ENCODE measurements at places on chromosomes 1 and 21. TPM values are rescaled to one million over a fixed set of nuclear protein-coding genes. Genes with fewer than 3 reads are reported as not detected.

DNA sequence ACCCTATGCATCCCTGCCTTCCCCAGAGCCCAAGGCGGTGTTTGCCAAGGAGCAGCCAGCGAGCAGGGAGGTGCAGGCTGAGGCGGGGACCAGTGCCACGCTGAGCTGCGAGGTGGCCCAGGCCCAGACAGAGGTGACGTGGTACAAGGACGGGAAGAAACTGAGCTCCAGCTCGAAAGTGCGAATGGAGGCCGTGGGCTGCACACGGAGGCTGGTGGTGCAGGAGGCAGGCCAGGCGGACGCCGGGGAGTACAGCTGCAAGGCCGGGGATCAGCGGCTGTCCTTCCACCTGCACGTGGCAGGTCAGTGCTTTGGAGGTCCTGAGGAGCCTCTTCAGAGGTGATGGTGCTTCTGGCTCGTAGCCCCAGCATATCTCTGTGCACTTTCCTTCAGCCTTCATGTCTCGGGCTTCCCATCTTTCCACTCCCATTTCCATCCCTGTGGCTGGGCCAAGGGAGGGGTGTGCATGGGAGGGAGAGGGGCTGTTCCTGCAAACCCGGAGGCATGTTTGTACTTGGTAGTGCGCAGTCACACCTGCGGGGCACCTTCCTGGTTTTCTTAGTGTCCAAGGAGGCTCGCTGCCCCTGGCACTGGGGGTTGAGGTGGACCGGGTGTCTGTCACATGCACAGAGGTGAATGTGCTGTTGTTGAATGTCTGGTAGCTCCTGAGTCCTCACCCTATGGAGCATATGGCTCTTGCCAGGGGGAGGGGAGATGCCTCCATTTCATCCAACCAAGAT, 56.4 kb downstream of the OBSCN start:
- DNase-seq = no peak

DNA sequence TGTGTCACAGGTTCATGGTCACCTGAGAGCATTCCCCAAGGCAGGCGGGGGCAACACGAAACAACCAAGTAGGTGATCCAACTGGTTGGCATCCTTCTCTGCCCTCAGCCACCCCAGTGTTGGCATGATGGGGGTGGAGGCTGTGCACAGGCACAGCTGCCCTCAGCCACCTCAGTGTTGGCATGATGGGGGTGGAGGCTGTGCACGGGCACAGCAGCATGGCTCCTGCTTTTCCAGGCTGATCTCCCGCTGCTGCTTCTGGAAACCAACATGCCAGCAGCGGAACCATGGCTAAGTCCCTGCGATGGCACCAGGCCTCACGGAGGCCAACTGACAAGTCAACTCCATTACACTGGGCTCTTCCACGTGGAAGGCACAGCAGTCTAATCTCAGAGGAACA, 447.8 kb downstream of the PTPRU start:
- no peak for DNase-seq

DNA sequence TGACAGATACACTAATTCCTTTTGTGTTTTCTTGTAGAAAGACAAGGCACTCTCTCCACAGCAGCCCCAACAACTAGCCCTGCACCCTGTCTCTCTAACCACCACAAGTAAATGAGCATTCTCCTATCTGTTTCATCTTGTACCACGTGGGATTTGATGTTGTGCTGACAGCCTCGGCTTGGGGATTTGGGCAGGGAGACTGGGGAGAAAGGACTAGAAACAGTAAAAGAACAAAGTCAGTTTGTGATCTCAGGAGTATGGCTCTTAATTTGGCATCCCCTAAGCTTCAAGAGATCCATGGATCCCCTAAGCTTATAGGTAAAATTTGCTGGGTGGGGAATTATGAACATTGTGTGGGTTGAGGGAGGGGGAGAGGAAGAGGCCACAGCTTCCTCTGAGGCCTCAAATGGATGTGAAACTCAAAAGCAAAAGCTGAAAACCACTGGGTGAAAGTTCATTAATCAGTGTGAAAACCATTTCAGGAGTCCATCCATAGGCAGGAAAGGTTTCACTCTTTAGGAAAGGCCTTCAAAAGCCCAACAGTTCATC, 3.1 kb downstream of the C1orf162 start:
- DNase-seq = no peak

Gene SLFNL1
- polyA plus RNA-seq = 1.0 TPM

Gene HSD3B2
- polyA plus RNA-seq = 1.4 TPM

DNA sequence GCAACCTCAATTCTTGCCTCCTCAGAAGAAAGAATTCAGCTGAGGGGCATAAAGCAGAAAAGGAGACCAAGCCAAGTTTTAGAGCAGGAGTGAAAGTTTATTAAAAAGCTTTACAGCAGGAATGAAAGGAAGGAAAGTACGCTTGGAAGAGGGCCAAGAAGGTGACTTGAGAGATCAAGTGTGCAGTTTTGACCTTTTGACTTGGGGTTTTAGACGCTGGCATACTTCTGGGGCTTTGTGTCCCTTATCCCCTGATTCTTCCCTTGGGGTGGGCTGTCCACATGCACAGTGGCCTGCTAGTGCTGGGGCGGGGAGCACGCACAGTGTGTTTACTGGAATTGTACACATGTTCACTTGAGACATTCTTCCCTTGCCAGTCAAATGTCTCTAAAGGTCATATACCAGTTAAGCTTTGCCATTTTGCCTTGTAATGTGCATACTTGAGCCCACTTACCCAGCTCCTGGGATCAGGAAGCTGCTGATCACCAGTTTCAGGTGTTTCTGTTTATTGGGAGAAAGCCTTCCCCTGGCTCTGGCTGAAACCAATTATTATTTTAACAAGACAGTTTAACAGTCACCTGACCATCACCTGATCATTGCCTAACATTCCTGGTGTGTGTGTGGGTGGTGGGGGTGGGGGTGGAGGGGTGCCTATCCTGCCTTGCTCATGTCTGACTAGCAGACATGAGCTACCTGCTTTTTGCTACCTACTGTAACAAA, 36.2 kb downstream of the UTP25 start:
- DNase-seq = no peak

GRCh38 chr1:198638441-198638840, 399 bp upstream of the PTPRC start:
- no peak for DNase-seq

DNA sequence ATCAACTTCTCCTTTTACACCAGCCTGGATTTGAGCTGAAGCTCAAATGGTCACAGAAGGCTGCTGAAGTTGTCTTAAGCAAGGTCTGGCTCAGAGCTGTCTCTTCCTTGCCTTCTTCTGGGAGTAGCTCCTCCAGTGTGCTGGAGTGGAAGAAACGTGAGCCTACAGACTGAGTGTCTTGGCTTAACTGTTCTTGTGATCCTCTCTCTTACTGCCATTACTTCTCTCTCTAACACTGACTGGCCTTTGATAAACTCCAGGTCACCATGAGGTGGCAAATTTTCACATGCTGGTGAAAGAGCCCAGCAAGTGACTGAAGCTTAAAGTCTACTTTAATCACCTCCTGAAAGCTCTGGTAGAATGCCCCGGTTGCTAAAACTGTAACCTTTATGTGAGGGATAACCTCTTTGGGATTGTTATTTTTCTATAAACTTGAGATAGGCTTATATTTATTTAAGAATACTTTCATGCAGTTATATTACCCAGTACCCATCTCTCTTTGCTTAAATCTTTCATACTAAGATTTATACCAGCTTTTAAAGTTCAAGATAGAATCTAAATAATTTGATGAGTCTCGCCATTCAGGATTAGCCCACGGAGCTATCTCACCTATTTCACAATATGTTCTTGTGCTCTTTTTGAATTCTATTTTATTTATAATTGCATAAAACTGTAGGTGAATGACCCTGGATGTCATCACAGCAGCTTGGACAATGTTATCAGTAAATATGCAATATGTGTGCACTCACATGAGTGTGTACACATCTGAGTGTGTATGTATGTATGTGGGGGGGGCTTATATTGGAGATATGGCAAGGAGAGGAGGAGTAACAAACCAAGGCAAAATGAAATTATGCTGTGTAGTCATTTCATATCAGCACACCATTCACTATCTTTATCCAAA, 924.0 kb downstream of the LTN1 start:
- DNase-seq = no peak

GRCh38 chr1:84377480-84378095, 20.7 kb upstream of the DNASE2B start:
- no peak for DNase-seq

DNA sequence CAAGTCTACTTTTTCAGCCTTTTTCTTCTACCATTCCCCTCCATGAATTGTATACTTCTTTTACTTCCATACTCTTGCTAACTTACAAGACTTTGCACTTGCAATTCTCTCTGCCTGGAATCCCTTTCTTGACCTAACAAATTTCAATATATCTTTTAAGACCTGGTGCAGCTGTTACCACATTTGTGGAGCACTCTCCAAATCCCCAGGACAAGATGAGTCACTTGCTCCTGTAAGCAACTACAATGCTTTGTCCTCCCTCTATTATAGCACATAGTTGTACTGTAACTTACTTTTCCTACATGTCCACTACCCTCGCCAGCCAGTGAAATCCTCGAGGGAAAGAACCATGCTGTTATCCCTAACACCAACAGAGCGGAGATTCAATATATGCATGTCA, 43.1 kb downstream of the WARS2 start:
- no peak for DNase-seq

Gene PCAT6
- polyA plus RNA-seq = 2.9 TPM

DNA sequence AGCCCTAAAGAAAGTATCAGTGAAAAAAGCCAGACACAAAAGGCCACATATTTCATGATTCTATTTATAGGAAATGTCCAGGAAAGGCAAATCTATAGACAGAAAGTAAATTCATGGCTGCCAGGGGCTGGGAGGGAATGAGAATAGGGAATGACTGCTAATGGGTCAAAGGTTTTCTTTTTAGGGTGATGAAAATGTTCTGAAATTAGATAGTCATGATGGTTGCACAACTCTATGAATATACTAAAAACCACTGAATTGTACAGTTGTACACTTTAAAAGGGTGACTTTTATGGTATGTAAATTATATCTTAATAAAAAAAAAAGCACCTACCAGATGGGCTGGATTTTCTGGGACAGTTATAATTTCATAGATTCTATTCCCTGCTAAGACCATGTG, 114.8 kb downstream of the CNIH3 start:
- no peak for DNase-seq

Gene TDRD10
- polyA plus RNA-seq = 1.7 TPM

DNA sequence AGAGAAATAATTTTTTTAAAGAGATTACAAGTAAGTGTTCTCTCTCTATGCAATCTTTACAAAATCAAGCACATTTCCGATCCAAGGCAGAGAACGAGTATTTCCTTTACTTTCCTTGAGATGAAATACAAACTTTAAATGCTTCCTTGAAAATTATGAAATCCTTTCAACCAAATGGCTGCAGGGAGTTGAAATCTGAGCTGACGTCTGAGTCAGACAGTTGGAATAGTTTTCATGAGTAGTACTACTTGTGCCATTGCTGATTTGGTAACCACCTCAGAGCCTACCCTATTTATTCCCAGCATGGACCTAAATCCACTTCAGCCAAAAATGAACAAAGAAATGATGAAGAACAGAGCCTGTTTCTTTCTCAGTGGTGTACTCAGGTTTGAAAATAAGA, 183.6 kb downstream of the GIPC2 start:
- DNase-seq = no peak

DNA sequence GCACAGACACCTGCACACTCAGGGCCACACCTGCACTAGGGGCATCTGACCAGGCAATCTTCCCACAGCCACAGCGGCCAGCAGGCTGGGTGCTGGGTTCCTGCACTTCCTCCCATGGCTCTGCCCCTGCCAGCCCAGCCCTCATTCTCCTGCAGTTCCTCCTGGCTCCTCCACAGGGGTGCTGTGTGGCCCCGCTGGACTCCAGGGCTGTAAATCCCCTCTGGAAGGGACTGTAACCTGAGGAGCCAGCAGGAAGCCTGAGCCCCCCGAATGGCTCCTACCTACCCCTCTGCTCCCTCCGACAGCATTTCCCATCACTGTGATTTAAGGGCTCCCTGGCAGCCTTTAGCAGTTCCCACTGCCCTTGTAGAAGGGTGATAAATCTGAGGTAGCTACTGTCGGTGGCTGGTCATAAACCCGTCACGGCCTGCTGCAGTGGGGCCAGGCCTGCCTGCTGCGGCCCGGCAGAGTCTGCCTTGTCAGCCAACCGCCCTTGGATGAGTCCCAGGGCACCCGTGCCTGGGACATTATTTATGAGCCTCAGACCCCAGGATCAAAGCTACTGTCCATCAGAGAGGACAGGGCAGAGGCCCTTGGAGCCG, 8.8 kb downstream of the UBL4B start:
- peak; percentile 89 for DNase-seq

DNA sequence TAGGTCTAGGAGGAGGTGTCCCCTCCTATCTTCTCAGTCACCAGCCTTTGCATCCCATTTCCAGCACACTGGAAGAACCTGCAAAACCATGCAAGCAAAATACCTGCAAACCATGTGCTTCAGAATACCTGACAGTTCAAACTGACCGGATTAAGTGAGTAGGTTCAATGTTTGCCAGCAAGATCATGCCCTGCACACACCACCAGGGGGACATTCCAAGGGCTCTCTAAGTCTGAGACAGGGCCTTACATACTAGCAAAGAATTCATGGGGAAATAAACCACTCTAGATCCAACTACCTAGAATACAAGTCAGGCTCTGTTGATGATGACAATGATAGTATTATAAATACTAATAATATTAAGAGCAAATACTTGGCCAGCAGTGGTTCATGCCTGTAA, 27.6 kb downstream of the INPP5B start:
- no peak for DNase-seq

DNA sequence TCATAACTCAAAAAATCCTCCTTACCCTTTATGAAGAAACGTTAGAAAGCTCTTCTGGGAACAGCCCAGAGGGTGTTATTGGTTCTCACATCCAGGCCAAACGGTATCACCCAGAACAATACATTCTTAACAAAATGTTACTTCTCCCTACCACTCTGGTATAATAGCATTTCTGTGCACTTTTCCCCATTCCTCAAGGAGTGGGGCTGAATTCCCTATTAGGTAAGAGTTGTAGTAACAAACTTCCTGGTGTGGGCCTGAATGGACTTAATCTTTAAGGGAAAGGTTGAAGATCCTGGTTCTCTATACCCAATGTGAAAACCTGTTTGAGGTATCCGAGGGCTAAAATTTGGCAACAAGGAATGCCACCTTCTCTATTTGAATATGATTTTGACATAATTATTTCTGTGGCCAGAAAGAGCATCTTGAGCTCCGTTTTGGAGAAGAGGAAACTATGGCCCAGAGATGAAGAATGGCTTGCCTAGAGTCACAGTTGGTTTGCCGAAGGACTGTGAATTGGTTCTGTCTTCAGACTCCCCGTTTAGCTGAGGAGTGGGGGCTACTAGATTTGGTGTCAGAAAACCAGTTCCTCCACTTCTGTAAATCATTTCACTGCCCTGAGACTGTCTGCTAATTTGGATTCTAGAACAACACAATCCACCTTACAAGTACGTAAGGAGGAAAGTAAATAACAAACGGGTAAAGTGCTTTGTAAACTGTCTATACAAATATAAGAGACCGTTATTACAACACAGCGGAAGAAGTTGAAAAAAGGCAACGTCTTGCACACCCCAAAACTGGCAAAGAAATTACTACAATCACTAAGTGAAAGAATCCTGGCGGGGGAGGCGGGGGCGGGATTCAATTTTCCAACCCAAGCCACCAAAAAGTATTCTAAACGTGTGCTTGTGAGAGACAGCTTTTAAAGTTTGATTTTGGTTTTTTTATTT, 2.3 kb downstream of the ANP32E start:
- DNase-seq = peak; percentile 52
